ENCODE measurements at places on chromosomes 4 and X. TPM values are rescaled to one million over a fixed set of nuclear protein-coding genes. Genes with fewer than 3 reads are reported as not detected.

Gene SORCS2
- 5.1 TPM for total RNA-seq

Gene SMIM10
- total RNA-seq: 0.17 TPM

Gene SLC10A3
- 39.9 TPM for total RNA-seq

Gene ANXA10
- 3.4 TPM for total RNA-seq

Gene ADH1C
- total RNA-seq: not detected

Gene FRMD7
- not detected for total RNA-seq

Gene EREG
- total RNA-seq: 53.5 TPM

Gene MAOB
- total RNA-seq: 0.16 TPM

Gene TRIM60
- not detected for total RNA-seq

Gene IL2
- total RNA-seq: not detected

Gene UGT2B17
- total RNA-seq: not detected

Gene ASB12
- total RNA-seq: not detected

Gene DSPP
- not detected for total RNA-seq

Gene RAB39B
- total RNA-seq: 0.63 TPM

Gene DIPK2B
- not detected for total RNA-seq

Gene SPP1
- 221 TPM for total RNA-seq

Gene NWD2
- not detected for total RNA-seq

Gene SHISA3
- total RNA-seq: not detected

Gene MAPK10
- 0.64 TPM for total RNA-seq

Gene HHIP
- total RNA-seq: 0.74 TPM

Gene NPY2R
- total RNA-seq: 0.09 TPM

Gene SSX3
- not detected for total RNA-seq

Gene ADGRA3
- 23.4 TPM for total RNA-seq

Gene EDNRA
- total RNA-seq: 0.30 TPM

Gene WDR17
- 2.0 TPM for total RNA-seq

Gene RASSF6
- total RNA-seq: 1.1 TPM

Gene XKRX
- total RNA-seq: 0.29 TPM

Gene RNF4
- 64.1 TPM for total RNA-seq

Gene CITED1
- total RNA-seq: 1.3 TPM

Gene GATA1
- total RNA-seq: not detected

Gene ITGB1BP2
- 0.74 TPM for total RNA-seq

Gene INTU
- total RNA-seq: 2.3 TPM

Gene RNF212
- total RNA-seq: 2.1 TPM

Gene SPANXD
- not detected for total RNA-seq

Gene PPP1R2C
- total RNA-seq: not detected

Gene SLC49A3
- total RNA-seq: not detected

Gene ATP8A1
- total RNA-seq: 0.06 TPM

Gene HMX1
- total RNA-seq: 0.16 TPM

Gene TBX22
- total RNA-seq: not detected

Gene IL21
- total RNA-seq: not detected

Gene DTHD1
- total RNA-seq: not detected

Gene BMP3
- not detected for total RNA-seq

Gene FOXP3
- total RNA-seq: 0.14 TPM

Gene PARM1
- total RNA-seq: 0.65 TPM

Gene MAGEB2
- total RNA-seq: not detected

Gene MAGEE2
- total RNA-seq: not detected

Gene GPR50
- total RNA-seq: 0.12 TPM

Gene CAMK2D
- 22.6 TPM for total RNA-seq

Gene UGT2A1
- total RNA-seq: not detected

Gene PNMA5
- total RNA-seq: not detected

Gene SPATA18
- 3.1 TPM for total RNA-seq

Gene MMRN1
- not detected for total RNA-seq

Gene PRR32
- not detected for total RNA-seq

Gene LANCL3
- not detected for total RNA-seq

Gene SLITRK2
- not detected for total RNA-seq

Gene ADAMTS3
- 0.06 TPM for total RNA-seq
